ENCODE measurements at places on chromosomes 5 and 9.

DNA sequence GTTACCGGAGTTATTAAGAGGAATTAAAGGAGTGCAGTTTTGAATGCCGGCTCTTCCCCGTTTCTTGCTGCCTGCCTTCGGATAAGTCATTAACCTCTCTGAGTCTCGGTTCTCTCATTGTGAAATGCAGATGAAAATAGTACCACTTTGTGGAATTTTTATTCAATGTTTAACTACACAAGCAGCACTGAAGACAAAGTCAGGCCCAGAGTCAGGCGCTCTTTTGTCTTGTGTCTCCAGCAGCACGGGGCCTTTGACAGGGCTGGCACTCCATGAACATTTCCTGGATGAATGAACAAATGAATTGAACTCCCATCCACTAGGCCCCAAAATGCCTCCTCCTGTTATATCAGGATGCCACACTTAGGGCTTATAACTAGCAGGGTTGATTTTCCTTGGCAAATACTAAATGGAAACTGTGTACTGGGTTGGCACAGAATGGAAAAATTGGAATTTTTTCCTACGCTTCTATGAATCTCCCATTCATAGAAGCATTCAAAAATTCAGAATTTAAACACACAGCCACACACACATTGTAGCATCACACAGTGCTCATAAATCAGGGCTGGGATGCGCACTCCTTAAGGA, 332.8 kb downstream of the MLLT3 start:
- no peaks in the 10 kb centered on the region for H3K4me1 ChIP-seq
- H3K36me3 ChIP-seq, result no peaks in the 10 kb centered on the region
- no peak for DNase-seq

GRCh38 chr9:34991607-34992375, 2.2 kb downstream of the DNAJB5 start:
- no peak overlapping the region for H3K4me3 ChIP-seq
- no peak for DNase-seq
- H3K27me3 ChIP-seq, result no peaks in the 10 kb centered on the region
- H3K4me1 ChIP-seq, result peaks cover 56% of the 10 kb centered on the region
- H3K36me3 ChIP-seq, result no peaks in the 10 kb centered on the region
- H3K27ac ChIP-seq, result peak overlapping the region; percentile 91

DNA sequence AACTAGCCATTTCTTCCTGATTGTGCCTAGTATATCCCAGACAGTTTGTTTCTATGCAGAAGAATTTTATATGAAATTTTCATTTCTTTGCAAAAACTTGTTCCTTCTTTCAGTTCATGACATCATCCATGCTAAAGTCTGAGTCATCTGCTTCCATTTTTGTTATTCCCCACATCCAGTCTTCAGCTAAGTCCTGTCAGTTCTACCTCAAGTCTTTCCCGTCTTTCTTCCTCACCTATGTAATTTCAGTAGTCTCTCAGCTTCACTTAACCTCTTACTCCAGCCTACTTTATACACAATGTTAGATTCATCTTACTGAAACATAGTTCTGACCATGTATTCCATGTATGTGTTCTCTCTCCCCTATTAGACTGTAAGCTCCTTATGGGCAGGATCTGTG, 39.1 kb downstream of the G3BP1 start:
- no peaks in the 10 kb centered on the region for H3K27me3 ChIP-seq
- no peak overlapping the region for H3K4me3 ChIP-seq
- H3K4me1 ChIP-seq, result no peaks in the 10 kb centered on the region
- DNase-seq, result no peak

- DNase-seq, result no peak
- H3K27me3 ChIP-seq, result no peaks in the 10 kb centered on the region
- H3K4me3 ChIP-seq, result no peak overlapping the region
- no peaks in the 10 kb centered on the region for H3K4me1 ChIP-seq
- no peak overlapping the region for H3K27ac ChIP-seq
Measured at GRCh38 chr5:73039082-73039481, 81.3 kb upstream of the TMEM171 start.

DNA sequence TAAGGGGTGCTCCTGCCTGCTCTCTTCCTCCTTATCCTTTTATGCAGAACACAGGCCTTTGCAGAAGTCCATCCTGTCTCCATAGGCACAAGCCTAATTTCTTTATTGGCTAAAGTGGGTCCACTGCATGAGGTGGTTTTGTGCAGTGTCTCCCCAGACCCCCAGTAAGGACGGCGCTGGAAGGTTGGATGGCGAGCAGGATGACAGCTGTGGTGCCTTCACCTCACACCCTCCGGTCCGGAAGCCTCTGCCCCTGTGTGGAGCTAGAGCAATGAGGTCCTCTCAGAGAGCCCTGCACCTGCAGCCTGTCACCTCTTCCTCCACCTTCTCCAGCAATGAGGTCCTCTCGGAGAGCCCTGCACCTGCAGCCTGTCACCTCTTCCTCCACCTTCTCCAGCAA, 393.7 kb upstream of the IRX1 start:
- H3K27me3 ChIP-seq, result no peaks in the 10 kb centered on the region
- no peaks in the 10 kb centered on the region for H3K36me3 ChIP-seq
- no peak overlapping the region for H3K4me3 ChIP-seq
- no peaks in the 10 kb centered on the region for H3K4me1 ChIP-seq

DNA sequence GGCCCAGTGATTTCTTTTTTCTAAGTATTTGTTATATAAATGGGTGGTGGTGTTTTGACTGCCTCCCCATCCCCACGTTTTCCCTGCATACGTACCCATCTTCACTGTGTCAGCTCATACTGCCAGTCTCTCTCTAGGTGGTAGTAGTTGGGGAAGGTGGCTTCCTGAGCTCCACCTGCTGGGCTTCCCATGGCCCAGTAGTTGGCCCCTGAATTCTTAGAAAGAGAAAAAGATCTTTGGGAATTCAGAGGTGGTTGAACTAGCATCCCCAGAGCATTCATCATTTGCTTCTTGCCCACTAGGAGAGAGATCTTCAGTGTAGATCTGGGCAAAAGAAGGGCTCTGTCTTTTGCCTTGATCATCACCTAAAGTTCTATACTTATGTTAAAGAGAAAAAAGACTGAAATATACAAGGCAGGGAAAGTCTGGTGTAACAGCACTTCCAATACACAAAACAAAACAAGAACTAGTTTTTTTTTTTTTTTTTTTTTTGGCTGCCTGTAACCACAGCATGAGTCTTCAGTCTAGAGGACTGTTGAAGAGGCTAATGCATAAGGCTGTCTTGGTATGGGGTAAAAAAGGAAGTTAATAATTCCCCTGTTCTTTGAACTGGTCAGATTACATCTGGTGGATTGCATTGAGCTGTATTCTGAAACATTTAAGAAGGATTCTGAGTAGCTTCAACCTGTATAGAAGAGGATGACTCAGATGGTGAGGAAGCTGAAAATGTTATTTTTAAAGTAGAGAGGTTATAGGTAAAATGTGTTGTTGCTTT, 128.7 kb downstream of the ATG10 start:
- H3K36me3 ChIP-seq, result no peaks in the 10 kb centered on the region
- no peaks in the 10 kb centered on the region for H3K4me1 ChIP-seq
- H3K27me3 ChIP-seq, result no peaks in the 10 kb centered on the region
- no peak overlapping the region for H3K4me3 ChIP-seq
- no peak for DNase-seq

DNA sequence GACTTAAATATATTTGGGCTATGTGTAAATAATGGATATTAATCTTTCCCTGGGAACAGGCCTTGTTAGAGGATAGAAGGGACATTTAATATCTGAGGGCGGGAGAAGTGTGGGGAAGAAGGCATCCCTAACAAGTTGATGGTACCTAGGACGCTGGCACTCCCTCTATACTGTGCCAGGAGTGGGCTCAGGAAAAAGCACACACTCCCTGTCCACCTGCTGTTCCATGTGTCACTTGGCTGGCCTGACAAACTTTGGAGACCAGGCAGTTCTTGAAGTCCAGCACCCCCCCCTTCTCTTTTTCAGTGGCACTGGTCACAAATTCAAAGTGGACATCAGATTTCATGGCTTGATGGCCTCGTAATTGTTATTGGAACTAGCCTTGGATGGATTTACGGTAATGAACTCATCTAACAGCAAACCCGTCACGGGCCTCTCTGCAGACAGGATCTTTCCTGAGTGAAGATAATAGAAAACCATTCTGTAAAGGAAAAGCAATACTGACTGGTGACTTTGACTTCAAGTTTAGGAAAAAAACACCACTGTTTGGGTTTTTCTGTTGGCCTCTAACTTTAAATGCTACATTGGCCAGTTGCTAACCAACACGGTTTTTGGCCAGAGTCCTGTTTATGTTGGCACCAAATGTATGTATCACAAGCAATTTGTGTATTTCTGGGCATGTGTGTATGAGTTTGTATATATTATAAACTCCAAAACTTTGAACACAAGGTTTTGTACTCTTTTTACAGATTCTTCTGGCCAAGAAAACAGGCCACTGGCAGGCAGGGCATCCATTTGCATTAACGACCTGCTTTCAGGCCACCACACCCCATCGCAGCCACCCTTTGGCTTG, 552.6 kb downstream of the CCDC171 start:
- no peak for DNase-seq
- H3K4me1 ChIP-seq, result peaks cover 26% of the 10 kb centered on the region
- H3K27me3 ChIP-seq, result no peaks in the 10 kb centered on the region
- no peaks in the 10 kb centered on the region for H3K36me3 ChIP-seq
- no peak overlapping the region for H3K4me3 ChIP-seq

GRCh38 chr9:36035006-36035405, 1.7 kb upstream of the RECK start:
- no peak overlapping the region for H3K4me3 ChIP-seq
- no peak for DNase-seq
- H3K27ac ChIP-seq, result no peak overlapping the region
- H3K36me3 ChIP-seq, result no peaks in the 10 kb centered on the region
- no peaks in the 10 kb centered on the region for H3K4me1 ChIP-seq

- no peaks in the 10 kb centered on the region for H3K27me3 ChIP-seq
- H3K4me1 ChIP-seq, result peaks cover 16% of the 10 kb centered on the region
- no peaks in the 10 kb centered on the region for H3K36me3 ChIP-seq
- DNase-seq, result no peak
Measured at GRCh38 chr9:112817860-112818203, 67.3 kb downstream of the SNX30 start.

DNA sequence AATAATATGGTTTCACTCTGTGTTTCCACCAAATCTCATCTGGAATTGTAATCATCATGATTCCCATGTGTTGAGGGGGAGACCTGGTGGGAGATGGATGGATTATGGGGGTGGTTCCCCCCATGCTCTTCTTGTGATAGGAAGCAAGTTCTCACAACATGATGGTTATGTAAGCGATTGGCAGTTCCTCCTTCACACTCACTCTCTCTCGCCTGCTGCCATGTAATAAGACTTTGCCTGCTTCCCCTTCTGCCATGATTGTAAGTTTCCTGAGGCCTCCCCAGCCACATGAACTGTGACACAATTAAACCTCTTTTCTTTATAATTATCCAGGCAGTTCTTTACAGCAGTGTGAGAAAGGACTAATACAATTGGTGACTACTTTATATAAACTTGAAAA, 48.4 kb downstream of the PTBP3 start:
- H3K4me1 ChIP-seq, result no peaks in the 10 kb centered on the region
- no peaks in the 10 kb centered on the region for H3K36me3 ChIP-seq
- no peak overlapping the region for H3K27ac ChIP-seq
- DNase-seq, result no peak
- no peak overlapping the region for H3K4me3 ChIP-seq

GRCh38 chr5:485946-486491, 38.2 kb downstream of the SLC9A3 start:
- H3K4me3 ChIP-seq, result no peak overlapping the region
- H3K27ac ChIP-seq, result no peak overlapping the region
- DNase-seq, result no peak
- H3K4me1 ChIP-seq, result no peaks in the 10 kb centered on the region

GRCh38 chr9:69421908-69422801, 97.1 kb downstream of the ENTREP1 start:
- H3K4me3 ChIP-seq, result no peak overlapping the region
- peak; percentile 74 for DNase-seq
- no peak overlapping the region for H3K27ac ChIP-seq
- no peaks in the 10 kb centered on the region for H3K4me1 ChIP-seq

GRCh38 chr5:180535573-180535972, 41.4 kb downstream of the CNOT6 start:
- no peaks in the 10 kb centered on the region for H3K4me1 ChIP-seq
- H3K27me3 ChIP-seq, result no peaks in the 10 kb centered on the region
- no peak overlapping the region for H3K4me3 ChIP-seq

DNA sequence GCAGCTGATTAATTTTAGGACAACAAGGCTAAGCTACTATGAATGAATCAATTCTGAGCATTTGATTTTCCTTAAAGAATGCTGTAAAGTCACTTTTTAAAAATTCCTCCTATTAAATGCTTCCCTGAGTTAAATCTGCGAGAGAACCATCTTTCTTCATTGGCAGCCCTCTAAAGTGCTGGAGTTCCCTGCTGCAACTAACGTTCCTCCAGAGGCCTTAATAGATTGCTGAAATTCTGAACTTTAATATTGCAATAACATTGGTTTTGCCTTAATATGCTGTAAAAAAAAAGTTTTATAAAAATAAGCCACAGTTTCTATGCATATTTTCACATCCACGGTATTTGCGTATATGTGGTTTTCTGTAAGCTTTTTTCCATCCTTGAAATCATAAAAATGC, 298.0 kb upstream of the PIK3R1 start:
- H3K4me1 ChIP-seq, result no peaks in the 10 kb centered on the region
- no peak for DNase-seq
- H3K36me3 ChIP-seq, result no peaks in the 10 kb centered on the region
- H3K27ac ChIP-seq, result no peak overlapping the region
- H3K27me3 ChIP-seq, result no peaks in the 10 kb centered on the region

DNA sequence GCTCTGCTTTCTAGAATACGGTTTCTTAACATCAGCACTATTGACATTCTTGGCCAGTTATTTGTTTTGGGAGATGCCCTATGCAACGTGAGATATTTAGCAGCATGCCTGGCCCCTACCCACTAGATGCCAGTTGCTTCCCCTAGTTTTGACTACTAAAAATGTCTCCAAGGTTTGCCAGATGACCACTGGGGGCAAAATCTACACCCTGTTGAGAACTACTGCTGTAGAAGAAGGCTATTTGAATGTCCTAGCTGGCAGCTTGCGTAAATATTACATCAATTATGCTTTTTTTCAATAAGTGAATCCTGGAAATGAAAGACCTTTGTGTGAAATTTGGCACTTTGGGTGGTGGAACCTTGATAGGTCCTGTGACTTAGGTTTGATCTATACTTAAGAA, 5.0 kb downstream of the NCBP1 start:
- peaks cover 40% of the 10 kb centered on the region for H3K4me1 ChIP-seq
- no peak overlapping the region for H3K27ac ChIP-seq
- H3K27me3 ChIP-seq, result no peaks in the 10 kb centered on the region
- H3K36me3 ChIP-seq, result no peaks in the 10 kb centered on the region

- H3K27me3 ChIP-seq, result no peaks in the 10 kb centered on the region
- H3K36me3 ChIP-seq, result no peaks in the 10 kb centered on the region
- H3K27ac ChIP-seq, result no peak overlapping the region
- no peak overlapping the region for H3K4me3 ChIP-seq
- H3K4me1 ChIP-seq, result no peaks in the 10 kb centered on the region
- no peak for DNase-seq
Measured at GRCh38 chr5:96159043-96159442, 197.4 kb upstream of the ELL2 start.

GRCh38 chr5:40714001-40714400, 34.3 kb downstream of the PTGER4 start:
- no peak overlapping the region for H3K27ac ChIP-seq
- no peaks in the 10 kb centered on the region for H3K4me1 ChIP-seq
- no peak overlapping the region for H3K4me3 ChIP-seq
- H3K36me3 ChIP-seq, result no peaks in the 10 kb centered on the region
- DNase-seq, result no peak
- H3K27me3 ChIP-seq, result no peaks in the 10 kb centered on the region

GRCh38 chr5:62431735-62432620, 19.4 kb downstream of the IPO11 start:
- H3K27ac ChIP-seq, result peak overlapping the region; percentile 83
- H3K4me1 ChIP-seq, result peaks cover 47% of the 10 kb centered on the region
- no peak overlapping the region for H3K4me3 ChIP-seq

Measured in testis (tissue), 5 donors.